ENCODE measurements at places on chromosomes 11 and 22.
A peak's percentile ranks its signal among the peaks of the same experiment; 100 is the strongest.

DNA sequence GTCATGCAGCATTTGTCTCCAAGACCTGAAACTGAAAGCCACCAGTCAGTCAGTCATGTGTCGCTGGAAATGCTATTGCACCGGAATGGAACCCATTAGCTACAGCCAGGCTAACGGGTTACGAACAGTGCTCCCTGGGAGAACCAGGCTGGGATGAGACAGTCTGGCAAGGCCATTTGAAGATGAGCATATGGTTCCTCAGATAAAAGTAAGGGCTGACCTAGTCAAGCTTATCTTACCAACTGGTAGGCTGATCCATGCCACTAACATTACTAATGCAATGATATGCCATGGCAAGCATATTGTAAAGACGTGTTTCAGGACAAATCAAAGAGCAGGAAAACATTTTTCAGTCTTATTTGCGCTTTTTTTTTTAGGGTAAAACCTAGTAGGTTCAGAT, 28.4 kb downstream of the NAP1L4 start:
- DNase-seq = no peak

- no peak for DNase-seq
These were observed 7.8 kb downstream of the ADAMTS15 start for GRCh38 chr11:130456286-130456685.

- DNase-seq = peak; percentile 98
These were observed at the start of gene CRYAB for GRCh38 chr11:111911563-111912401. TSS of gene CRYAB (minus strand) at chr11:111911770. CDS start at chr11:111911724, 46 bp downstream.

DNA sequence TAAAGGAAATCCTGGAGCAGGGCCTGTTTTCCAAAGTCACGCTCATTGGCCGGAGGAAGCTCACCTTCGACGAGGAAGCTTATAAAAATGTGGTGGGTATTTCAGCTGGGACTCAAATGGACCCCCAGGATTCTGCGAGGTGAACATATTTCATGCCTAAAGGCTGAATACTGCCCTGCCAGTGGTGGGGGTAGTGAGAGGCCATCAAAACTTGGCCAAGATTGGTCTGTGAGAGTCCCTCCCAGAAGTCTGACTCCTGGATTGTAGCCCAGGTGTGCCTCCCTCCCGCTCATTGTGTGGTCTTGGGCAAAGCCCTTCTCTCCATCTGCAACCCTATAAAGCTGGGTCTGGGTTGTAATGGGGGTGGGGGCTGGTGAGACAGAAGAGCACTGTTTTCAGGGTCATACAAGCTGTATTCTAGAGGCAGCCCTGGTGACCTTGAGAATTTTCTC, 853 bp downstream of the HTATIP2 start:
- DNase-seq = peak; percentile 49

DNA sequence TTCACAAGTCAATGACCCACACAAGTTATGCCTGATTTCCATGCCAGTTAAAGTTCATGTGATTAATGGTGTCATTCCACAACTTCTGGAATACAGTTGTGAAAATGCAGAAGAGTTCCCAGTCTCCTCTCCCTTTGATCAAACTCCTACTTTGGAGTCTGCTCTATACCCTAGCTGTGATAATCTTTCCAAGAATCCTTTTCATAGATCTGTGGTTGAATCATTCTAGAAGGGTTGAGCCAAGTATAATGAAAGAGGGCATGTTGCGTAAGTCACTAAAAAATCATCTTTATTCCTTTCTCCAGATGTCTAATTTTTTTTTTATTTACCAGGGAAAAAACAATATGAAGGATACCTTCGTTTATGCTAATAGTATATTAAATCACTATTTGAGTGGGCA, 89.7 kb upstream of the CARD18 start:
- DNase-seq = no peak

GRCh38 chr22:31726692-31727091, 23.2 kb downstream of the PRR14L start:
- no peak for DNase-seq

DNA sequence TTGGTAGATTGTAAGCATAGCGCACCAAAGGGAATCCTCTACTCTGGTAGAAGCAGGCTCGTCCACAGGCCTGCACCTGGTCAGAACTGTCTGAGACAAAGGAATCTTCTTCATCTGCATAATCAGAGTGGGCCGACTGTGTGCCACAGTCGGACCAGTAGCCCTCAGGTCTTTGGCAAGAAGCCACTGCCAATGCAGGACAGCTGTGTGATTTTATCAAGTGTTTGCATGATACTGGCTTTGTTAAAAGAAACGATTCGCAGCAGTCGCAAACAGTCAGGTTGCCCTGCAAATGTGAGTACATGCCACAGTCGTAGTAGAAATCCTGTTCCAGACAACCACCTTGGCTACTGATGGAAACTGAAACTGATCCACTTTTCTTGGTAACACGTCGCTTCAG, 4.9 kb upstream of the CCDC34 start:
- no peak for DNase-seq

GRCh38 chr11:121095561-121095960, 5.5 kb upstream of the TECTA start:
- no peak for DNase-seq

GRCh38 chr22:44693756-44694155, 8.2 kb upstream of the PRR5 start:
- DNase-seq = no peak

- peak; percentile 5 for DNase-seq
These were observed 959 bp upstream of the FJX1 start for GRCh38 chr11:35617316-35617686.

- no peak for DNase-seq
These were observed 26.4 kb downstream of the ISX start for GRCh38 chr22:35092406-35092805.

DNA sequence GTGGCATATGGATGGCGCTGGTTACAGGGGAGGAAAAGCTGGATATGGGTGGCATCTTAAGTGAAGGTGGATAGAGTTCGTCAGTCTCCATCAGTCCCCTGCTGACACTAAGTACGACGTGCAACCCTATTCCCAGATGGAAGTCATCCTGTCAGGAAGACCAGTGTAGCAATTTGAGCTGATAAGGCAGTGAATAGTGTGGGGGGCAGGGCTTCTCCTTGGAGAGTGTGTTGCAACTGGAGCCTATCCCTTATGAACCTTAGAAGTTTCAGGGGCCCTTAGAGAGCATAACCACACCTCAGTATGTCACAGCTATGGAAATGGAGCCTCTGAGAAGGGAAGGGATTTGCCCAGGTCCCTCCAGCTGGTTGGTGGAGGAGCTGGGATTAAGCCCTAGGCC, 36.1 kb upstream of the ANKK1 start:
- no peak for DNase-seq

GRCh38 chr22:19704355-19705015, 9.8 kb upstream of the SEPTIN5 start:
- no peak for DNase-seq

DNA sequence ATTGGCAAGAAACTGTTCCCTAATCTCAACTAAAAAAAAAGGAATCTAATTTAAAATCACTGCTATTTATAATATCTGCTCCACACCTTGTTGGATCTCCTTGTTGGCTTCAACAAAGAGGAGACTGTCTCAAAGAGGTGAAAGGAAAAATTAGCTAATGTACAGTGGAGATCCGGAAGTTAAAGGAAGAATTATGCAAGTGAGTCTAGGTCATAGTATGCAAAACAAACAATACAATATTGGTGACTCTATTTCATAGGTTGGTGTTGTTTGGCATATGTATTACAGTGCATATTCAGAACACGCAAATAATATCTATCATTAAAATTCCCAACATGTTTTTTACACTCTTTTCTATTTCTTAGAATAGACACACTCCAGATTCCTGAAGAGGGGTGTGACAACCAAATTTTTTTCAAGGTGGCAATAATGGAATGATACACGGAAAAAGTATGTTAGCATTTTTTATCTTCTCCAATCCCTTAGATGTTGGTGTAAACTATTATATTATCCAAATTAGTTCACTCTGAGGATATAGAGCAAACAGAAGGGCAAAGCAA, 685.3 kb downstream of the KCNA4 start:
- no peak for DNase-seq

- DNase-seq = no peak
These were observed 46.9 kb downstream of the SMIM38 start for GRCh38 chr11:69202511-69203221.

DNA sequence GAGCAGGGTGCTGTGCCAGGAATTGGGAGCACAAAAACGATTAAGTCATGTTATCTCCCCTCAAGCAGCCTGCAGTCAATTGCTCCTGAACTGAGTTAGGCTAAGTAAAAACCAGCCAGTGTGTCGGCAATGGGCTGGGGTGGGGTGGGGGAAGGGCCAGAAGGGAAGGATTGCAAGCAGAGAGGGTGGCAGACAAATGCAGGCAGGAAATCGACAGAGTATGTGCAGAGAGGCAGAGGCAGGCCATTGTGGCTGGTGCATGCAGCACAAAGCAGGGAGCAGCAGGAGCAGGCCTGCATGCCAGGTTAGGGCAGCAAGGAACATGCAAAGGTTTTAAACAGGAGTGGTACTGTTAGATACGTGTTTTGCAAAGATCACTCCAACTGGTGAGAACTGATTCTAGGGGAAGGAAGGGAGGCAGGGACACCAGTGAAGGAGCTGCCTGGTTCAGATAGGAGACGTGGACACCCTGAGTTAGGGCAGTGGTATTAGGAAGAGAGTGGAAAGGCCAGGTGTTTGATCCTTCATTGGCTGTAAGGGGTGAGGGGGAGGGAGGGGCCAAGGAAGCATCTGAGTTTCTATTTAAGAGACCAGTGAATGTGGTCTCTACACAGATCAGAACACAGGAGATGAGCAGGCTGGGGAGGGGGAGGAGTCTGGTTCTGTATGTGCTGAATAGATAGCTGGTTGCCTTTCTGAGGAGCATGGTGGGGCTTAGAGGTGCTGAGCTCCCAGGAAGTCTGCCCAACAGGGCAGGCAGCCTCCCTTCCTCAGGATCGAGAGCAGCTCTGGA, 70.8 kb upstream of the PHOX2A start:
- no peak for DNase-seq

- DNase-seq = no peak
These were observed 28.1 kb upstream of the KLHL35 start for GRCh38 chr11:75461151-75461550.

DNA sequence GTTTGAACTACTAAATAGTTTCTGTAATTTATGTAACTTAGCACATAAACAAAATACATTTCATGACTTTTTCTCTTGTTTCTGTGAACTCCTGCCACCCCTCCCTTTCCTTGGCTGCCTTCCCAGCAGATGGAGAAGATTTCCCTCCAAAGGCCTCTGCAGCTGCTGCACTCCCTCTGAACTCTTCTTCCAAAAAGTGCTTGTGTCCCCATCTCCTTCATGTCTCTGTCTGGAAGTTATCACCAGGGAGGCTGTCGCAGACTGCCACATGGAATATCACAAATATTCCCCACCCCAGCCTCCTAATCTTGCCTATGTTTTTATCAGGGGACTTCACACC, 1068.3 kb downstream of the OPCML start:
- no peak for DNase-seq

- no peak for DNase-seq
These were observed 68.6 kb downstream of the ATXN10 start for GRCh38 chr22:45740236-45740635.

DNA sequence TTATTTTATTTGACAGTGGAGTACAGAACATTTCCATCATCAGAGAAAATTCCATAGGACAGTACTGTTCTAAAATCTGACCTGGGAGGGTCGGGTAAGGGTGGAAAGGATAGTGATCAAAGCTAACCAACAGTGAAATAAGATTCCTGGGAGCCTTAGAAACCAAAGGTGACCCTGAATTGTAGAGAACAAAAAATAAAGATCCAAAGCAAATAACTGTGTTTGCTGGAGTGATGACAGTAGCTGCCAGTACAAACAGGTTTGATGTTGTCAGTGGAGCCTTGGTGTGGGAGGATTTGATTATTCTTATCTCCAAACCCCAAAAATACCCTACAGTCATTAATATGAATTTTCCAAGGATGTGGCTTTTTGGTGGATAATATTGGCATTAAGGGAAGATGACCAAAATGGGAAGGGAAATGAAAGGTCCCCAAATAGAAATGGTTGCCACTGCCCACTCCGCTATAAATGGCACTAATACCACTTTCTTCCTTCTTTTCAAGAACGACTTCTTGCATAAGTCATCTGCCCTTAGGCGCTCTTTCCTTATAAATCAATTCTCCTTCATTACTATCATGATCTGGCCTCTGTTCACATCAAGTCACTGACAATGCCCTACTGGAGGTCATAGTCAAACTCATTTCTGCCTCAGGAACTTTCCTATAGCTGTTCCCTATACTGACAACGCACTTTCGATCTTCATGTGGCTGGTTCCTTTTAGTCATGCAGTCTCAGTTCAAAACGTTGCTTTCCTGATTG, 44.4 kb downstream of the EHF start:
- DNase-seq = no peak

- DNase-seq = no peak
These were observed 617 bp upstream of the ALKBH3 start for GRCh38 chr11:43879789-43880639.

GRCh38 chr11:2377511-2378443, 667 bp downstream of the CD81 start:
- no peak for DNase-seq

DNA sequence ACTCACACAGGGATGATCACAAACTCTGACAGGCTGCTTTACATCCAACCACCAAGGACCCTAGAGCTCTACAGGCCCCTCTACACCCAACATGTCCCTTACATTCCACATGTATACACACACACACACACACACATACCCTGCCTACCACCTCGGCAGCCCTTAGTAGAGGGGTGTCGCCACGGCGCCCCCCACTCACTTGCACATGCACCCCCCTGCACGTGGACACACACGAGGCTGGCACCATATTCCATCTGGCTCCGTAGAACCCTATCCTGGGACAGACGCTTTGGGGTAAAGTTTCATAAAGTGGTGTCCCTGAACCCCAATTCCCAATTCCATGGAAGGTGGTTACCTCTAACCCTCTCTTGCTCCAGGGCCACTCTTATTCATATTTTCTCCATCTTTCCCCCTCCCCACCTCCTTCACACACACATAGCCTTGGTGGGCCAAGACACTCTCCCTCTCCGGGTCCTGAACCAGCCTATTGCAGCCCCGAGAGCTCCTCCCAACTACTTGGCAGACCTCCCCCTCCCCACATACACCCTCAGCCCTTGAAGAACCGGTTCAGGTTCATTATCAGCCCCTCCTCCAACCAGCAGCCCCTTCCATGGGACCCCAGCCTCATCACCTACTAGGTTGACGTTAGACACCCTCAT, 809 bp downstream of the PDE2A start:
- no peak for DNase-seq

DNA sequence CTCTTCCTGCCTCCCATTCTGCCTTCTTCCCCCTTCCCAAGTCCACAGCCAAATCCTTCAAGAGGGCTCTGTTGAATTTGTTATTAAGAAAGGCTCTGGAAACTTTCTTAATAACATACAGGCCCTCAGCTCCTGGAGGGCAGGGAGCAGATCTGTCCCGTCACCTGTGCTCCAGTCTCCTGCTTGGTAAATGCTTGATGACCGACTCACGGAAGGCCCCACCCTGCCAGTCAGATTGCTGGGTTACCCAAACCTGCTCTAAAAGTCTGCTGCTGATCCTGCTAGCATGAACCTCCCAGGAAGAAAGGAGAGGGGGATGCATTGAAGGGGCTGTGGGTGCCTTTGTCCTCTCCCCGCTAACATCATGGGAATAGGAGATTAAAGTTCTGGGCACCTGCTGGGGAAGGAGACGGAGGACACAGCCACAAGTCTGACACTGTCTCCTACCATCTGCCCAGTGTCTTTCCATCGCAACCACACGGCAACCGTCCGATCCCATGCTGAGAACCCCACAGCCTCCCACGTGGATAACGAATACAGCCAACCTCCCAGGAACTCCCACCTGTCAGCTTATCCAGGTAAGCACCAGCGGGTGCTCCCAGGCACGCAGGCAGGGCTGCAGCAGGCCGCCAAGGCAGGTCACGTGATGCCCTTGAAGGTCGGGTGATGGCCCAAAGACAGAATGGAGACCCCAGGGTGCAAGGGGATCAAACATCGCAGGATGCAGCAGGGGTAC, 22.5 kb downstream of the CD5 start:
- DNase-seq = no peak

- no peak for DNase-seq
These were observed 65.6 kb upstream of the FAR1 start for GRCh38 chr11:13602844-13603243.

Measured in globus pallidus (tissue), 1 donor.